ENCODE measurements at places on chromosomes 1 and 21. TPM values are rescaled to one million over a fixed set of nuclear protein-coding genes. Genes with fewer than 3 reads are reported as not detected.
A peak's percentile ranks its signal among the peaks of the same experiment; 100 is the strongest.

GRCh38 chr1:31663622-31664452 is 19.2 kb upstream of the PEF1 start:
- DNase-seq = peak; percentile 80

The AKR7A3 gene
- total RNA-seq = 1.2 TPM

The FAAH gene
- total RNA-seq = 1.3 TPM

- no peak for DNase-seq
Measured at GRCh38 chr1:175864625-175865024, 121.2 kb upstream of the TNR start.

The GJA8 gene
- total RNA-seq = not detected

DNA sequence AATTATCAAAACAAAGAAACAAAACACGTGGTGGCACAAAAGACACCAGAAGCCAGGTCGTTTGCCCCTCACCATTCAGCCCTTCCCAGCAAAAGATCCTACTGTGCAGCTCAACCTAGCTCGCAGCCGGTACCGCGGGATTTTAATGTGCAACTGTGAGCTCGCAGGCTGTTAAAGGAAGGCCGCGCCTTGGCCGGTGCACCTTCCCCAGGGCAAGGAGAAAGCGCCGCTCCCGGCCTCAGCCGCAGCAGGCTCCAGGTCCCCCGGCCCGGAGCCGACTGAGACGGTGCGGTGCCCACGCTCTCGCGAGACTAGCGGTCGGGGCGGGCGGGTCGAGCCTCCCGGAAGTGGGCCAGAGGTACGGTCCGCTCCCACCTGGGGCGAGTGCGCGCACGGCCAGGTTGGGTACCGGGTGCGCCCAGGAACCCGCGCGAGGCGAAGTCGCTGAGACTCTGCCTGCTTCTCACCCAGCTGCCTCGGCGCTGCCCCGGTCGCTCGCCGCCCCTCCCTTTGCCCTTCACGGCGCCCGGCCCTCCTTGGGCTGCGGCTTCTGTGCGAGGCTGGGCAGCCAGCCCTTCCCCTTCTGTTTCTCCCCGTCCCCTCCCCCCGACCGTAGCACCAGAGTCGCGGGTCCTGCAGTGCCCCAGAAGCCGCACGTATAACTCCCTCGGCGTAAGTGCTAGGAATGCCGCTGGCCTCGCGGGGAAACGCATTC is at the start of gene AGL:
TSS of gene AGL (plus strand) at position 618 of the 715 bp plus-strand sequence. CDS start 682 bp downstream, outside the sequence.
- peak; percentile 96 for DNase-seq

GRCh38 chr1:171335964-171336363 is 22.0 kb downstream of the FMO4 start:
- no peak for DNase-seq

The PPIAL4G gene
- total RNA-seq = not detected

DNA sequence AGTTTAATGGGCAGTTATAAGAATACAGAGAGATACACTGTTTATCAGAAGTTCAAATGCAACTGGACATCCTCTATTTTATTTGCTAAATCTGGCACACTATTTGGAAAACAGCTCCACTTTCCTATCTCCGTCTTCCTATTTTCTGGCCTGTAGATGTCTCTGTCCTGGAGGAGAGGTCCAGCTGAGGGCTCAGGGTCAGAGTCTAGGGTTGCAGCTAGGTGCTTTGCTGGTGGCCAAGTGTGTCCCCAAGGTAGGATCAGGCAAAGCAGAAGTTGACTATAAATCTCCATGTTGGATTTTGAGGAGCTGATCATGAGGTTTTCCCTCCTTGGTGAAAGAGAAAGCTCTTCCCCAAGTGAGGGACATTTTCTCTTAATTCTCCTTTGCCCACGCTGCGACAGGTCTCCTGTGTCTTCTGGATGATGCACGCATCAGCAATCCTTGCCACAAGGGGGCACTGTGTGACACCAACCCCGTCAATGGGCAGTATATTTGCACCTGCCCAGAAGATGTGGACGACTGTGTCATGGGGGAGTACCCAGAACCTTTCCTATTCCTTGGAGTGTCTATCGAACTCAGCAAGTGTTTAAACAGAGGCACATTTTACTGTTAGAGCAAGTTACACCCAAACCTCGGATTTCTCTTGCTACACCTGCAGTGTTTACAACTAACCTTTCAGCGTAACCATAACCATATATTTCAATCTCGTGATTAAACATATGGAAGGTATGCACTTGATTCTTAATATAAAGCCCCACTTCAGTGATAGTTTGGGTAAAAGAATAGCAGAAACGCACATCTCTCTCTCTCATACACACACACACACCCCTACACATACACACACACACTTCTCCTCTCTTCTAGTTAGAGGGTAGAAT is 10.2 kb downstream of the ADAM30 start:
- DNase-seq = peak; percentile 73

DNA sequence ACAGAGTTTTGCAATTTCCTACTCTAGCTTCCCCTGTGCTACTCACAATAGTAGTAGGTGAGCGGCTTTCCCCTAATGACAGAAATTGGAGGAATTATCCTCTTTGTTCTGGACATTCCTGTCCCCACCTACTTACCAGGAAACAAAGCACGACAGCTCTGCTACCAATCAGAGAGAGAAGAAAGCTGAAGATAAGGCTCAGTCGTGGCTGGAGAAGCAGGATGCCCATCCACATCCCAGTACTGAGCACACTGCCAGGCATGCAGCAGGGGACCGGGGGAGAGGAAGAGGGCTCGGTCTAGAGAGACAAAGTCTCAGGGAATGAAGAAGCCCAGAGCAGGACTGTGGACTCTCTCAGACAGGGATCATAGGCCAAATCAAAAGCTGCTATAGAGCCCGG is 134.1 kb upstream of the KRTAP19-8 start:
- no peak for DNase-seq

GRCh38 chr1:171310661-171311087 is 3.3 kb upstream of the FMO4 start:
- DNase-seq = no peak

- no peak for DNase-seq
Measured at GRCh38 chr21:32414579-32415358, 2.3 kb downstream of the EVA1C start.

The CHAF1B gene
- total RNA-seq = 2.3 TPM

The NEGR1 gene
- total RNA-seq = not detected
